ENCODE measurements at places on chromosomes 13 and 19.

DNA sequence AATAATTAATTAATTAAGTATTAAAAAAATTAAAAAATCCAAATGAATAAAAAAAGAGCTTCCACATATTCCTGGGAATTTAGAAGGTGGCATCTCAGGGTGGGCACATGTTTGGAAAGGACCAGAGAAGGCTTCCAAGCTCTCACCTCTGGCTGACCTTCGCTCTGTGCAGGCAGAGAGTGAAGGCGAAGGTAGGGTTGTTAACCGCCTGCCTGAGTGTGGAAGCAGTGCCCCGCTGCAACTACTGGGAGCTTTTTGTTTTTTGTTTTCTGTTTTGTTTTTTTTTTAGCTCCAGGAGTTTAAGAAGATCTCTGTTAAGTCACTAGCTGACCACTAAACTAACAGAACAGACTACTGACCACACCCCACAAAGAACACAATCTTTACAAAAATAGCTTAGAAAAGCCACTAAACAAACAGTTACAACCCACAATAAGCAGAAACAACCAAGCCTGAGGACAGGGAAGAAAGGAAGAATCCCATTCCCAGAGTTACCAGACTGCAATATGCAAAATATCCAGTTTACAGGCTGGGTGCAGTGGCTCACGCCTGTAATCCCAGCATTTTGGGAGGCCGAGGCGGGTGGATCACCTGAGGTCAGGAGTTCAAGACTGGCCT lies 11.4 kb downstream of the ZNF541 start:
- no peak for DNase-seq

DNA sequence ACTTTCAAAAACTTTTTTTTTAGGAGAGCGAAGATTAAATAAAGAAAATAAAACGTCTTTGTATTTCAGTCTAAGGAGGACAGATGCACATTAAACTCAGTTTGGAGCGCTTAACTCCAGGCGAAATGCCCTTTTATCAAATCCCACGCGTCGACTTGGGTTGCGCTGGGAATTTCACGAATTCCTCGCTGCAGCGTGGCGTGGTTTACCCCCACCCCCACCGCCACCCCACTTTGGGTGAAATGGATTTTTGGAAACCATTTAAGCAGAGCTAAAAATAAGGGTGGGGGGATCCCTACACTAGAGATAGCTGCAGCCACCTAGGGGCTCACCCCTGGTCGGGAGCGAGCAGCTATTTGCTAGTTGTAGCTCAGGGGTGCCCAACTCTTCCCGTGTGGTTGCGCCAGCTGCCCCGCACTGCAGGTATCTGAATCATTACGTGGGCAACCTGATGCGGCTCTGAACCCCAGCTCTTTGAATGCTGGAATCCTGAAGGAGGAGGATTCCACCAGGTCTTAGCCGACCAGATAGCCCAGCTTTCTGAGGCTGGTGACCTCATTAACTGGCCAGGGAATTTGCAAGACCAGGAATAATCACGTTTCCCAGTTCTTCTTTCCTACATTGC lies 6.5 kb upstream of the TSHZ3 start:
- no peak for DNase-seq

- no peak for DNase-seq
Measured at GRCh38 chr19:57452307-57452706, 4.6 kb downstream of the VN1R1 start.

GRCh38 chr13:70964124-70964523 lies 855.9 kb upstream of the KLHL1 start:
- peak; percentile 38 for DNase-seq

GRCh38 chr19:37334179-37335071 lies 36.5 kb upstream of the ZNF527 start:
- peak; percentile 40 for DNase-seq

DNA sequence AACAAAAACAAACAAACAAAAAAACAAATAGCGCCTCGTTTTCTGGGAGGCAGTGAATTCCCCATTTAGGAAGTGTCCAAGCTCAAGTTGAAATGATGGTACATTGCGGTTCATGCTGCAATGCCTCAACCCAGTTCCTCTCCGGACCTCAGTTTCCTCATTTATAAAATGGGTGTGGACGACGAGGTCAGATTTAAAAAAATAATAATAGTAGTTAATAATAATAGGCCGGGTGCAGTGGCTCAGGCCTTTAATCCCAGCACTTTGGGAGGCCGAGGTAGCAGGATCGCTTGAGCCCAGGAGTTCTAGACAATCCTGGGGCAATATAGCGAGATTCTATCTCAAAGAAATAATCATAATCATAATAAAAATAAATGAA lies 15.5 kb upstream of the ERCC1 start:
- DNase-seq, result no peak

- DNase-seq, result no peak
Measured at GRCh38 chr13:109243311-109243951, 543.0 kb downstream of the IRS2 start.

DNA sequence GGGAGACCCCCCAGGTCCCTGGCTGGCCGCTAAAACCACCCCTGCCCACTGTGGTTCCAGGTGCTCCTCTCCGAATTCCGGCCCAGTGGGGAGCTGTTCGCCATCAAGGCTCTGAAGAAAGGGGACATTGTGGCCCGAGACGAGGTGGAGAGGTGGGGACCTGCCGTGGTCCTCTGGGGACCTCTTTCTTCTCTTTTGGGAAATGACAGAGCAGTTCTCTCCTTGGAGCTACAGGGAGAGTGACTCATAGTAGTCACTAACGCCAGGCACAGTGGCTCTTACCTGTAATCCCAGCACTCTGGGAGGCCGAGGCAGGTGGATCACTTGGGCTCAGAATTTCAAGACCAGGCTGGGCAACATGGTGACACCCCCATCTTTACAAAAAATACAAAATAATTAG lies 7.3 kb downstream of the PTGER1 start:
- DNase-seq, result no peak

DNA sequence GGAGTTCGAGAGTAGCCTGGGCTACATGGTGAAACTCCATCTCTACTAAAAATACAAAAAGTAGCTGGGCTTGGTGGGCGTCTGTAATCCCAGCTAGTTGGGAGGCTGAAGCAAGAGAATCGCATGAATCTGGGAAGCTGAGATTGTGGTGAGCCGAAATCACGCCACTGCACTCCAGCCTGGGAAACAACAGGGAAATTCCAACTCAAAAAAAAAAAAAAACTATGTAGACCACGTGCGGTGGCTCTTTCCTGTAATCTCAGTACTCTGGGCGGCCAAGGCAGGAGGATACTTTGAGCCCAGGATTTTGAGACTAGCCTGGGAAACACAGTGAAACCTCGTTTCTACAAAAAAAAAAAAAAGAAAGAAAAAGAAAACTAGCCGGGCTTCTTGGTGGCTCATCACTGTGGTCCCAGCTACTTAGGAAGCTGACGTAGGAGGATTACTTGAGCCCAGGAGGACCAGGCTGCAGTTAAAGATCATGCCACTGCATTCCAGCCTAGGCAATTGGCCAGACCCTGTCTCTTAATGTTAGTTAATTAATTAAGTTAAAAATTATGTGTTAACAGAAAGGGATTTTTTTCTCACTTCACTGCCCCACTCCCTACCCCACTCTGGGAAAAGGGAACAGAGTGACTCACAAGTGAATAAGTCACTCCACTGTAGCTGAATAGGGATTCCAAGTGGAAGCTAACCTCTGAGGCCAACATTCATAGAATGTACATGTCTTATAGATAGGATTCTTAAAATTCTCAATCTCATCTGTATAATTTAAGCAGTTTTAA lies 2.2 kb downstream of the ZNF83 start:
- no peak for DNase-seq

DNA sequence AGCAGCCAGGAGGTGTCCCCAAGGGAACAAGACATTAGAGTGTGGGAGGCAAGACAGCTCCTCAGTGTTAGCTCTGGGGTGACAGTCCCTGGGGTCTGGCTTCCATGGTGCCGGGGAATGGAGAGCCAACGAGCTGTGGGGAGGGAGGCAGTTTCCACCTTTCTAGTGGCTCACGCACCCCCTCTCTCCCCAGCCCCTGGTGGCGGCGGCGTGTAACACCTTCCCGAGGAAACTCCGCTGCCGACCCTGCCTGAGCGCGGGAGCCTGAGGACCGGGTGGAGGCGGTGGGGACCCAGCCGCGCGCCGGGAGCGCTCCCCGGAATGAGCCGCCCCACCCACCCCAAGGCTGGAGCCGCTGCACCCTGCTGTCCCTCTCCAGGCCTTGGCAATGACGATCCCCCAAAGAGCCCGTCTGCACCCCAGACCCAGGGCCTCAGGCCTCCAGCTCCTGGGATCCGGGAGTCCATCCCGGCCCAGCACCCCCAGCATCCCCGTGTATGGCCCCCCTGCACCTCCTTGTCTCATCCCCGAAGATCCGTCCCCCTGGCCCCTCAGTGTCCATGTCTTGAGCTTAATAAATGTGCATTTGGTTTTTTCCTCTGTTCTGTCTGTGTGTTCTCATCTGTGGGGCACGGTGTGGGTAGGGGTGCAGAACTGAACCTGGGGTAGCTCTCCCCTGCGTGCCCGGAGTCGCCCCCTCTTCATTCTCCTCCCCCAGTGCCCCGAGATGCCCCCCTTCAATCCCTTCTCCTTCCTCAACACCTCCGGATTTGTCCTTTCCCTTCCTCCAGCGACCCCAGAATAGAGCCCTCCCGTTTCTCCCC lies 622 bp upstream of the FXYD5 start:
- DNase-seq, result no peak

GRCh38 chr19:15429825-15430467 lies 11.2 kb upstream of the AKAP8L start:
- no peak for DNase-seq

Data from NCI-H446 treated with DMSO at 0.1 percent for 48 hours (cell line).